Right renal pelvis (tissue), 4 donors: ENCODE measurements at places on chromosomes 13 and 19. TPM values are rescaled to one million over a fixed set of nuclear protein-coding genes. Genes with fewer than 3 reads are reported as not detected.

GRCh38 chr19:55467236-55468053, 2.9 kb upstream of the C19orf85 start:
- DNase-seq = no peak

- no peak for DNase-seq
Observed at GRCh38 chr19:38004186-38004520, 97.1 kb downstream of the SIPA1L3 start.

- DNase-seq = no peak
Observed at GRCh38 chr19:35040826-35041547, 534 bp upstream of the HPN start.

- no peak for DNase-seq
Observed at GRCh38 chr19:29630655-29631054, 24.6 kb downstream of the POP4 start.

GRCh38 chr19:7729211-7729610, 2.7 kb downstream of the CLEC4G start:
- no peak for DNase-seq

The MKNK2 gene
- 68.8 TPM for polyA plus RNA-seq

DNA sequence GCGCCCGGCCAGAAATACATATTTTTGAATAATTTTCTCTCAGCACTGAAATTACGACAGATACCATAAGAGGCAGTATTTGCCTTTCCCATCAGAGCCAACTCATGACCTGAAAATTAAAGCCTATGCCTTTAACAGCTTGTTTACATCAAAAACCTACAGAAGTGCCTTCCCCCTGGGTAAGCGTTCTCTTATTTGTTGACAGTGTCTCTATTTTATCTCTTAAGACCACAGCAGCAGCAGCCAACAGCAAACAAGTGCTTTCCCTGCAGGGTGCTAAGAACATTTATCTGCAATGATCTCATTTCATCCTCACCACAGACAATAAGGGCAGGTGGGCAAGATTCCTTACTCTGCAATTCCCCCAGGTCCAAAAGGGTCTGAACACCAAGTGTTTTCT, 6.0 kb downstream of the AKAP8L start:
- no peak for DNase-seq

The CDX2 gene
- polyA plus RNA-seq = not detected

- DNase-seq = no peak
Observed at GRCh38 chr13:99305158-99305557, 2.0 kb downstream of the GPR183 start.

DNA sequence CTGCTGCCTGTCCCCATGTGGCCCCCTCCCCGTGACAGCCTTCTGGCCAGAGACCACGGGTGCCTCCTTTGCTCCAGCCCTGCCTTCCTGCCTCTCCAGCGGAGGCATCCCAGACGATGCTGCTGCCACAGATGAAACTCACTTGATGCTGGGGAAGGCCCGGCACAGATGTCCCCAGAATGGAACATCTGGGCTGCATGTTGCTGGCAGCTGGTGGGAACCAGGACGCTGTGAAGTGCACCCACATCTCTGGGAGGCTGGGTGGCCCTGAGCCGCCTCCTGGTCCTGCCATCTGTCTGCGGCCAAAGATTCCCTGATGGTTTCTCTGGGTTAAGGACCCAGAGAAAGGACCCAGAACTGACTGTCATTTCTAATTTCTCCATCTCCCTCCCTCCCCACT, 51.9 kb upstream of the PTPRS start:
- no peak for DNase-seq

- DNase-seq = no peak
Observed at GRCh38 chr13:27625839-27626238, 4.1 kb downstream of the POLR1D start.

GRCh38 chr13:105177265-105177900, 1358.1 kb downstream of the EFNB2 start:
- no peak for DNase-seq

DNA sequence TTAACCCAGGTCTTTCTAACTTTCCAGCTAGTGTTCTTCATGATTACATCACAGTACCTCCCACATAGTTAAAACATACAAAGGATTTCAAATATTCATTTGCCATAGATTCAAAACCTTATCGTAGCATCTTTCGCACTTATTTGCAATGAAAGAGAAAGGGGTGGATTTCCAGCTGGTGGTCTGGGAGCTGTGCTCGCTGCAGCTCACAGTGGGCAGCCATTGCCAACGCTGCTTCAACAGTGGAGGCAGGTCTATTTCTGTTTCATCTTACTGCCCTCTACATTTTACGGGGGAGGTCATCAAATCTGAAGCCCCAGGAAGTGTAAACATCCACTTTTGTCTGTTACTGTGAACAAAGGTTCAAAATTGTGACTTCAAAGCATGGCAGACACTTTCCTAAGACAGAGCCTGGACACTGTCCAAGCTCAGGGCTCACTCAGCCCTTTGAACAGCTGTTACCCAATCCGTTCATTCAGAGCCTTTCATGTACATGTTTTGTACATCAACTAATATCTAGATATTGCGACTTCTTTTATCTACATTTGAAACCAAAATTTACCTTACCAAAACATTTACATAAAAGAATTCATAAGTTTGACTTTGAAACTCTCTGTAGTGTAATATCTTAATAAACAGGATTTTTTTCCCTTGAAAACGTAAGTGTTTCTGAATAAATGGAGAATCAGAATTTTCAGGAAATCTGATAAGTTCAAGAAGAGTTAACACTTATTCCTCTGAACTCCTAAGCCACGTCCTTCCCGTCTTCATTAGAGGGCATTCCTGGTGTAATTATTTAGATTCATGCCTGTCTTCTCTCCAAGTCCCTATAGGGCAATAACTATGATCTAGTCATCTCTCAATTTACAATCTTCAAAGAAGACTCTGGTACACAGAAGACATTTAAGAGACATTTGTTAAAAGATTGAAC, 25.1 kb downstream of the STARD13 start:
- DNase-seq = no peak

- no peak for DNase-seq
Observed at GRCh38 chr19:465056-465816, 4.4 kb upstream of the SHC2 start.

GRCh38 chr19:570937-571565, 1.3 kb upstream of the BSG start:
- DNase-seq = no peak

DNA sequence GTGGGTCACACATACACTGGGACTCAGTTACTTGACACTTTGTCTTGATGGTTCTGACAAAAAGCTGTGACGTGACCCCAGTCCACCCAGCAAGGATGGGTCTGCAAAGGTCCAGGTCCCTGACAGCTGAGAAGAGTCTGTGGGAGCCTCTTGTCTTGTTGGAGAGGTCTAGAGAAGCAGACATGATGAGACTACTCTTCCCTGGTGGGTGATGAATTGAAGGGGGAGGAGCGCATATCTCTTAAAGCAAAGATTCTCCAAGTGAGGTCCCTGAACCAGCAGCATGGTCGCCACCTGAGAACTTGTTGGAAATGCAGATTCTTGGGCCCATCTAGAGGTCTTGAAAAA, 78.5 kb upstream of the MEDAG start:
- DNase-seq = no peak

GRCh38 chr19:38293281-38293680, 10.8 kb upstream of the C19orf33 start:
- no peak for DNase-seq

DNA sequence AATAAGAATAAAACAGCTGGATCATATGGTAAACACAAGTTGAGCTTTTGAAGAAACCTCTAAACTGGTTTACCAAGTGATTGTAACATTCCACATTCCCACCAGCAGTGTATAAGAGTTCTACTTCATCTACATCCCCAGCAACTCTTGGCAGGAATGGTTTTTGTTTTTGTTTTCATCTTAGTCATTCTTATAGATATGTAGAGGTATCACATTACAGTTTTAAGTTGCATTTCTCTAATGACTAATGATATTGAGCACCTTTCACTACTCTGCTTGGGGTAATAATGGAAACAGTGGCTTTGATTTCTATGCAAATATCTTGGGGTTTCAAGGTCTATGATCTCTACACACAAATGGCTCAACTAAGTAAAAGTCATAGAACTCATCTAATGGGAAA, 614.5 kb downstream of the TBC1D4 start:
- no peak for DNase-seq
